Prostate gland (tissue), 2 donors: ENCODE measurements at places on chromosomes 13 and 19. TPM values are rescaled to one million over a fixed set of nuclear protein-coding genes. Genes with fewer than 3 reads are reported as not detected.

DNA sequence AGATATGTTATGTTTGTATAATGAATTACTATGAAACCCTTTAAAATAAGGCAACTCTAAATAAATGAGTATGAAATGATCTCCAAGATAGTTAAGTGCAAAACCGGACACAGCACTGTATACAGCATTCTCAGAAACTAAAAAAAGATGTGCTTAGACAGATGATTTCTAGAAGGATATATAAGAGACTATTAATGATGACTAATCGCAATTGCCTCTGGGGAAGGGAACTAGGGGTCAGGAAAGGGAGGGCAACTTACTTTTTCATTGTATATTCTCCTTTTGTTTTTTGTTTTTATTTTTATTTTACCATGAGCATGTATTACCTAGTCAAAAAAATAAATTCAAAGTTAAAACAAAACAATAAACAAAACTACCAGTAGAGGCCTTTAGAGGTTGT lies 12.8 kb downstream of the PEG3 start:
- DNase-seq: no peak

GRCh38 chr13:30338331-30338851 lies 31.0 kb upstream of the KATNAL1 start:
- DNase-seq: no peak

Gene DACT3
- 28.1 TPM for total RNA-seq

Gene SLC8A2
- 7.7 TPM for total RNA-seq

- DNase-seq: no peak
These were observed 106.9 kb downstream of the FGF9 start for GRCh38 chr13:21777813-21778212.

GRCh38 chr19:35345671-35346111 lies 2.0 kb upstream of the FFAR1 start:
- DNase-seq: no peak

DNA sequence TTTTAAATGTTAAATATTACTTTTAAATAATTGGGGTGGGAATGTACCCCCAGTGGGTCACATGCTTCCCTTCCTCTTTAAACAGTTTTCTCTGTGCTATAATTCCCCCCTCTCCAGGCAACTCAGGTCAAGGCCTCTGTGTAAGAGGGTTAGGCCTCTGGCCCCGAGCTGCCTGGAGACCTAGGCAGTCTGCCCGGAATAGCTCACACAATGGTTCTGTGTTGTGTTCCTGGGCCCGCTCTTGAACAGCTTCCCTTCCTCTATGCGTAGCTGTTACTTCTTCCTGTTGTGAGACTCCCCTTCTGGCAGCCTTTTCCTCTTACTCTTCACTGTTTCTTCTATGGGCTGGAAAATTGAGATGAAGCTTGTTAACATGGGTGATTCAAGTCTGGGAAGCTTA lies 14.8 kb upstream of the ZNF492 start:
- DNase-seq: no peak

Gene KLK7
- total RNA-seq: 0.68 TPM

DNA sequence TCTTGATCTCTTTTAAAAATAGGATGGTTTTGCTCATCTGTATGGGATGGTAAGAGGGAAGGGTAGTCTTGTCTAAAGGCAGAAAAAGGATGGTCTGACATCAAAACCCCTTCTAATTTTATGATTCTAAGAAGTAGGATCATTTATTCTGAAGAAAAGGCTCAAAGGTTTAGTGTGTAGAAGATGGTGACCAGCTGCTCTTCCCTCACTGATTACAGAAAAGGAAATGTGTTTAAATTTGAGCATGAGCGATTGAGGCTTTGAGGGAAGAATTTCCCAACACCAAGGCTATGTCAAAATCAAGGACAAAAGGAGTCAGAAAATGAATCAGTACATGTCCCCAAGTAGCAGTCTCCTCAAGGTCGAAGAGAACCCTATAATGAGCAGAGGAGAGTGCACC lies 909.8 kb downstream of the EFNB2 start:
- DNase-seq: no peak

- no peak for DNase-seq
These were observed 1.7 kb upstream of the SMAD9 start for GRCh38 chr13:36921631-36922301.

Gene FGF22
- total RNA-seq: not detected

DNA sequence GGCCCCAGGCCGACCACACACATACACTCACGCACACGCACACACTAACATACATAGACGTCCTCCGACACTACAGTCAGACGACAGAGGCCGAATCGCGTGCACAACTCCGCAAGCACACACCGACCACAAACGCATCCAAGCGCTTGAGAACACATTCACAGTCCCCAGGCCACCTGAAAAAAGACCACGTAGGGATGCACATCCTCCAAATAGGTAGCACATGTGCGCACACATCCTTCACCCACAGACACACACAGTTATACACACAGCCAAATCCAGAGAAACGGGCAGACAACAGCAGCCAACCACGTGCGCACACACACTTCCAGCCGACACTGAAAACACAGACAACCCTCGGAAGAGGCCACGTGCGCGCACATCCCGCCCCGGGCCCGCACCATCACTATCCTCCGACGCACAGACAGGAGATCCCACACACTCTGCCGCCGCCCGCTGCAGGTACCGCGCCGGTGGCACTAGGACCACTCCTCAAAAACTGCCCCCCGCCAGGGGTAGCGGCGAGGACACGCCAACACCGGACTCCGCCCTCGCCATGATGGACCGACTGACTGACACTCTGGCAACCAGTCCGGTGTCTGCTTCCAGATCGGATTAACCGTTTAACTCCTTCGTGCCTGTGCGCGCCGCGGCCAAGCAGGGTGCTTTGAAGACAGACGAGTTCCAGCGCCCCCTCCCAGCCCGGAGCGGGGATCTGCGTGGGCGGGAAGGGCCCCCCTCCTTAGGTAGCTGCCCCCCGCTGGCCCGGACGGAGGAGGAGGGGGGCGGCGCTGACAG lies 493 bp upstream of the PDE4A start:
- no peak for DNase-seq

DNA sequence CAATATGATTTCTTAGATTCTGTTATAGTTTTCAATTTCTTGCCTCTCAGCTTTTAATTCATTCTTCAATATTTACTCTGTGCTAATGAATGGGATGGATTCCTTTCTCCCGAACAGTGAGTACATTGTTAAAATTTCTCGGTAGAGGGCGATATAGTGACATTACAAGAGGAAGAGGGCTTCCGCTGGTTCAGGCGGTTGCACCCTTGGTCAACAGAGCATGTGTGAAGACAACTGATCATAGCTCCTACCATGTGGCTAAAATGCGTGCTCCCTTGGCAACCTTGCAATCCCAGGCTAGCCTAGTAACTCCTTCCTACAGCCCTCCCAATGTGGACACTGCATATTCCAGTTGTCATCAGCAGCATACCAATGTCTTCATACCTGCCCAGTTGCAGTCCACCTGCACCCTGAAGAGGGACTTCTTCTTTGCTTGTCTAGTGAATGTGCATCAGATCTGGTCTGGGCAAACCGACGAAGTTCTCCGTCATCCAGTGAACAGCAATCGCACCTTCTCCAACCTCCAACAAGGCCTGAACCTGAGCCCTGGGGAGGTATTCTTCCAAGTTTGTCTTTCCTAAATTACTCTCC lies 653.0 kb upstream of the GPC6 start:
- DNase-seq: no peak
